ENCODE measurements at places on chromosomes 12 and 14. TPM values are rescaled to one million over a fixed set of nuclear protein-coding genes. Genes with fewer than 3 reads are reported as not detected.
A peak's percentile ranks its signal among the peaks of the same experiment; 100 is the strongest.

DNA sequence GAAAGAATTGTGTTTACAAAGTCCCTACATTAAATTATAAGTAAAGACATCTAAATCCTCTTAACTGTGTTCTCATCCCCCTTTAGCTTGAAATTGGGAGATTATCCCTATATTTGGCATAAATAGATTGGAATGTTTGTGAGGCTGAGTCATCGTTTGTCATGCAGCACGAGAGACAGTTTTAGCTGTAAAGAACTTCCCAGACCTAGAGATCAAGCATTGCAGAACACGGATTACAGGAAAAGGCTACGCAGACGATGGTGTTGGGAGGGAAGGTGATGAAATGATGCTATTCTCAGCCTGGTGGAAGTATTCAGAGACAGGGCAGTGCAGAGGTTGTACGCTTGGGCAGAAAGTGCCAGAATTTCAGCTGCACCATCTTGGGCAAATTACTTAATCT lies 93.8 kb downstream of the PTPRB start:
- DNase-seq, result peak; percentile 98

ADAM21 gene
- total RNA-seq, result 0.97 TPM

CLECL1 gene
- total RNA-seq, result not detected

TMEM120B gene
- 12.1 TPM for total RNA-seq

- no peak for DNase-seq
These were observed 53.6 kb downstream of the R3HDM2 start for GRCh38 chr12:57377103-57377840.

DNA sequence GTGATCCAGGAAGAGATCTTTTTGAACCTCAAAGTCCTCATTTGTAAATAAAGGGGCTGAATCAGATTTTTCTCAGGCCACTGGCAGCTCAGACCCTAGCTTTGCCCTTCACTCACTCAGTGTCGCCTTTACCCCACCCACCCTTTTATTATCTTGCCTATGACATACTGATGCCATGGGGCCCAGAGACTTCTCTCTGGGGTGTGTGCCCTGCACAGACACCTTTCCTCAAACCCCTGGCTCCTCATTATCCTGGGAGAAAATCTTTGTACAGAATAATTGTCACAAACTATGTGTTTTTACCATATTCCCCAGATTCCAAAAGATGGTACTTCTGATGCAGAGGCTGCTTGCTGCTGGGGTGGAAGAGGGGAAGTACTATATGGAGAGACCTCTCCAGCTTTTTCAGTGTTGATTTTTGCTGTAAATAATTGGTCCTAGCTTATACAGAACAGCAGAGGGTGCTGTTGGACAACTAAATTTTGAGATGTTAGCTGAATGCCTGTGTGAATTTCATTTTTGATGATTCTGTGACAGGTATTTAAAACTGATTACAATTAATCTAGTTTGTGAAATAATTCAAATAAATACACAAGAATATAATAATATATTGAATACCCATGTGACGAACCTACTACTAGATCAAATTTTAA lies 53.9 kb upstream of the DCD start:
- peak; percentile 60 for DNase-seq

DNA sequence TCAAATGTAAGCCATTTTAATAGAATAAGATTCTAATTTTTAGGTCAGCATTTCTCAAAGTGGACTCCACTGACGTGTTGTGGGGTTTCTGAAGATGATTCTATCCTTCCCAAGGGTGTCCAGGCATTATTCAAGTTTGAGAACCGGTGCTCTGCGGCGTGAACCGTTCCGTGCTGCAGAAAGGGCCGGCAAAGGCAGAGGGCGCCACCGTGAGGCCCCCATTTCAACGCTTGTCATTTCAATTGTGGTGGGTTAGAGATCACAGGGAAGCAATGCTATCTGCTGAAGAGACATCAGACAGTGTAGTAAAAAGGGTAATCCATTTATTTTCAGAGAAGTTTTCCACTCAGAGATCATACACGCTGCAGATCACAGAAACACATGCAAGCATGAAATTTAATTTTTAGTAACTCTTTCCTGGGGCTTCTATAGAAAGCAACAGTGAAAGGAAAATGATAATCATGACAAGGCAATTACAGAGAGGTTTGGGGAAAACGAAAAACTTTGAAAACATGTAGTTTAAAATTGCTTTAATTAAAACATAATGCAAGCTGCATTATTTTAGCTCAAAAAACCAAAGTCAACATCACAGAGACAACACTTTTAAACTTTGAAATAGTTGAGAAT lies 201.7 kb downstream of the EXOC5 start:
- DNase-seq, result peak; percentile 36

PARPBP gene
- total RNA-seq, result 10.1 TPM

DNA sequence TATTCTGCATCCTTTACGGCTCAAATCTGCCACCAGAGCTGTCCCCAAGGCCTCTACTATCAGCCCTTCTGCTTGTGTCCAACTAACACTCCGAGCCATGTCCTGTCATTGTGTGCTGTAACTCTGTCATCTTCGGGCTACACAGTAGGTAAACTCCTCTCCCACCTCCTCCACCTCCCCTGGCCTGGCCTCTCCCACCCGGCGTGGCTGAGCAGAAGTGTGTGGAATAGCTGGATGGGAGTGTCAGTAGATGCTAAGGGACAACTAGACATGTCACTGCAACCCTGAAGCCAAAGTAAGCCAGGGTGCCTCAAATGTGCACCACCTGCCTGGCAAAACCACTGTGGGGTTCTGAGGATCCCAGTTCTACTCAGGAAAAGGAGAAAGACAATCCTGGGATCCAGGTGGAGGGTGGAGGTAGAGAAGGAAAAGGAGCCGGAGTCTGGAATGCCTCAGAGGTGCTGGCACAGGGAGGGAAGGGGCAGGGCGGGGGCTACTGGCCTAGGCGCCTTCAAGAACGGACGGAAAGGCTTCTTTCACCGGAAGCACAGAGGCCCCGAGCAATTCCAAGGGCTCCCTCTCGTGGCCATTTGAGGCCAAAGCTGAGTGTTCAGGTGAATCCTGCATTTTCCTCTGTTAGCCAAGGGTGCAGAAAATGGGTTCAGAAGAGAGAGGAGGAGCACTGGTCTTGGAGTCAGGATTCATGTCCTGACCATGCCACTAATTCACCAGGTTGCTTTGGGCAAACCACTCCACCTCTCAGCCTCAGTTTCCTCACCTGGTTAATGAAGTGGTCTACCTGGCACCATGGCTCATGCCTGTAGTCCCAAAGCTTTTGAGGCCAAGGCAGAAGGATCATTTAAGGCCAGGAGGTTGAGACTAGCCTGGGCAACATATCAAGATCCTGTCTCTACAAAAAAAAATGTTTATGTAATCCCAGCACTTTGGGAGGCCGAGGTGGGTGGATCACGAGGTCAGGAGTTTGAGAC lies 20.5 kb upstream of the FAM181A start:
- DNase-seq, result peak; percentile 65

- no peak for DNase-seq
These were observed 1.6 kb upstream of the ASB2 start for GRCh38 chr14:93977790-93978581.

All from GM23248 (cell line).